Stimulated activated naive CD8-positive, alpha-beta T cell treated with anti-CD3 and anti-CD28 coated beads, Interleukin-15, amount 100 ng/mL, for 72 hours (primary cell): ENCODE measurements at places on chromosomes 13 and 19.

DNA sequence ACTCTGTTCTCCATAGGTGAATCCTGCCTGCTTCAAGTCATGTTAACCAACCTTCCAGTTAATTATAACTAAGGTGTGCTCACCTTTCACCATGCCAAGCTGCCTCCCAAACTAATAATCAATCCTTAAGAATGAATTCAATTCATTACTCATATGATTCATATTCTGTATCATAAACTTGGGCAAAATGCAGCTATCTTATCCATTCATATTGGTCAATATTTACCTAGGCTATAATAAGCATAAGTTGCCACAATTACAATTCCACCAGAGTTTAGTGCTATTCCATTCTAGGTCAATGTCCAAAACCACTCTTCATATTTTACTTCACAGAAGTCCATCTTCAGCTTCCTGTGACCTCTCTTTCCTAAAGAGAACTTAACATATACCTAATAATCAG is 13.4 kb downstream of the ELF1 start:
- no peak for DNase-seq

- no peak for DNase-seq
These were observed 41.2 kb downstream of the PCCA start for GRCh38 chr13:100130092-100130491.

GRCh38 chr19:38617764-38618589 is at the start of gene MAP4K1:
Gene MAP4K1 (minus strand): TSS chr19:38617953. CDS start chr19:38617895, 58 bp downstream.
- peak; percentile 76 for DNase-seq

DNA sequence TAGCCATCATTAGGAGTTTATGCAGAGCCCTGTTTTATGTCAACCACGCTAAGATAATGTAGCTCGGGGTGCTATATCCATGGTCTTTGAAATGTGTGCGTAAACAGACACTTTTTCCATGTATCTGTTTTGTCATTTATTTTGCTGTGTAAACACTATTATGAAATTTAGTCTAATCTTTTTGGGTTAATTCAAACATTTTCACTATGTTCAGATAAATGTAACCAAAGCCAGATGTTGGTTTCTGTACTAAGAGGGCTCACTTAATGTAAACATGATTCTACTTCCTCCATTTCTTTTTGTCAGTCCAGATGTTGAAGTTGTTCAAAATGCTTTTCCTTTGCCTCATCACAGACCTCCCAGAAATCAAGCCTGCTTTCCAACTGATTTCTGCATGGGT is 499.5 kb upstream of the GPC6 start:
- DNase-seq = no peak

GRCh38 chr19:2056837-2057192 is 5.8 kb upstream of the MKNK2 start:
- DNase-seq = no peak

- DNase-seq = no peak
These were observed 1.5 kb downstream of the CERS1 start for GRCh38 chr19:18894254-18895037.

DNA sequence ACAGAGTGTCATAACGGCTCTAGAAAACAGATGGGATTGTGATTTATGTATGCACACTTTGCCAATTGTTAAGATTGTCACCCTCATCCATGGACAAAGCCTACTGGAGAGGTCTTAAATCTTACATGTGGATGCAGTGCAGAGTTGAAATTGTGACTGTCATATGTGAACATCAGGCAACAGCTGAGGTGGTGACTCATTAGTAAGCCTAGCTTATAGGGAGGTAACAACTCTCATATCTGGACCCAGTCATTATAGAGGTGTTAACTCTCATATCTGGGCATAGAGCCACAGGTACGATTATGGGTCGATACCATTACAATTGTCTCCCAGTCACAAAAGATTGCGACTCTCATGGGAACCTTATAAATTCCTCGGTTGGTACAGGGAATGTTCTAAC is 29.8 kb upstream of the ZNF254 start:
- no peak for DNase-seq

- no peak for DNase-seq
These were observed 112.7 kb downstream of the KDM4B start for GRCh38 chr19:5081443-5082161.

DNA sequence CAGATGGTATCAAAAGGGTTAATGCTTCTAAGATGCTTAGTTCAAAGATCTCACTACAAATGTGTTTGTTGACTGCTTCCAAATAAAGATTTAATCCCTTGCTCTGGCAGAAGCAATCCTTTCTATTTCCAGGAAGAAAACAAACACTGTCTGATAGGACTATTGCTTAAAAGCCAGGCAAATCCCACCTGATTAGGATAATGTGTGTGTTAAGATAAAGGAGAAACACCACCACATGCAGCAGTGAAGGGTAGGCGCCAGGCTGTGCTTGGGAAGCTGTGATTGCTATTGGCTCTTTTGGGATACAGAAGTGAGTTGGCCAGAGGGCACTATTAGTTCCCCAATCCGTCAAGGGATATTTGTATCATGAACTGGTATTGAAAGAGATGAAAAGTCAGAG is 62.8 kb upstream of the LRCH1 start:
- DNase-seq = no peak

- no peak for DNase-seq
These were observed 10.3 kb upstream of the KLK3 start for GRCh38 chr19:50844296-50844935.

DNA sequence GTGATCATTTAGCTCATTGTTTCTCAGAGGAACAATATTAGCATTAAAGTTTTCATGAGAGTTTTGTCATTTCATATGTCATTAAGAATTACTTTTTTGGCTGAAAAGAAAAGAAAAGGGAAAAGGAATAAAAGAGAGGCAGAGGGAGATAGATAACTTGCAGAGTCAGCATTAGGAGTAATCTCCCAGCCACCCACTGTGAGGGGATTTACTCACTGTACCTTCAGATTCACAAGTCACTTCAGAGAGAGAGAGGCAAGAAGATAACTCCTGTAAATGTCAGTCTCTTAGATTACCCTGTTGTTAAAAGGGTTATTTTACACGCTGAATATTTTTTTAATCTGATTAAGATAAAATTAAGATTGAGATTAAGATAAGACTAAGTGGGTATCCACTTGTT is 125.2 kb downstream of the POU4F1 start:
- DNase-seq = no peak

GRCh38 chr13:48402325-48402932 is 10.5 kb downstream of the LPAR6 start:
- DNase-seq = no peak

DNA sequence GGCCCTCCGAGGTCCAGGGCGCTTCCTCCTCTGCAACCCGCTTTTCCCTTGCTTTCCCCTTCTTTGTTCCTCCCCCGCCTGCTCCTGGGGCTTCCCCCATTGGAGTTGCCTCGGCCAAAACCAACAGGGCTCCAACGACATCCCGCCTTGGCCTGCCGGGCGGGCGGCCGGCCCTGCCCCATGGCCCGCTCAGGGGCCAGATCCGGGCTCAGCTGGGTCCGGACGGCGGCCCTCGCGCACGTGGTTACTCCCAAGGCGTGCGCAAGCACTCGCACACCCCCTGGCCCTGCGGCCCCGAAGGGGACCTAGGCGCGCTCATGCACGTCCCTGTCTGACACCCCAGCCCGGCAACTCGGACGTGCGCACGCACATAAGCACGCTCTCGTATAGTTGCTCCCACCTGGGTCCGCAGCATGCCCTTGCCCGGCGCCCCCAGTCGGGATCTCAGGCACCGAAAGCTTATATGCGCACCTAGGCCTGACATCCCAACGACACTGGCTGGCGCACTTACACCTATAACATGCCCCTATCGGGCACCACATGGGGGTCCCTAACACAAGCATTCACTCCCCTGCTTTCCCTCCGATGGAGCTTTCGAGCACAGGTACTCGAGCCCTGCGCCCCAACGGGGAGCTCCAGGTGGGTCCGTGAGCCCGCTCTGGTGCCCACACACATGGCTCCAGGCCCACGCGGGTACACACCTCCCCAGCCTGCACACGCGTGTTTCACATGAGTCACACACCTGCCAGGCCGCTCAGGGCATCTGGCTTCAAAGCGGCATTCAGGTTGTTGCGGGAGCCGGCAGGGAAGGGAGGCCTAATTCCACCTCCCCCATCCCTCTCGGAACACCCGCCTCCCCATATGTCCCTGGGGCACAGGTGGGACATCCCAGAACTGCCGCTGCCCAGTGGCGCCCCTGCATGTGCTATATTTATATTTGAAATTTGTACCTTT is 15.0 kb downstream of the NFIX start:
- DNase-seq = no peak

GRCh38 chr13:57635541-57636085 is 4.1 kb downstream of the PCDH17 start:
- no peak for DNase-seq

DNA sequence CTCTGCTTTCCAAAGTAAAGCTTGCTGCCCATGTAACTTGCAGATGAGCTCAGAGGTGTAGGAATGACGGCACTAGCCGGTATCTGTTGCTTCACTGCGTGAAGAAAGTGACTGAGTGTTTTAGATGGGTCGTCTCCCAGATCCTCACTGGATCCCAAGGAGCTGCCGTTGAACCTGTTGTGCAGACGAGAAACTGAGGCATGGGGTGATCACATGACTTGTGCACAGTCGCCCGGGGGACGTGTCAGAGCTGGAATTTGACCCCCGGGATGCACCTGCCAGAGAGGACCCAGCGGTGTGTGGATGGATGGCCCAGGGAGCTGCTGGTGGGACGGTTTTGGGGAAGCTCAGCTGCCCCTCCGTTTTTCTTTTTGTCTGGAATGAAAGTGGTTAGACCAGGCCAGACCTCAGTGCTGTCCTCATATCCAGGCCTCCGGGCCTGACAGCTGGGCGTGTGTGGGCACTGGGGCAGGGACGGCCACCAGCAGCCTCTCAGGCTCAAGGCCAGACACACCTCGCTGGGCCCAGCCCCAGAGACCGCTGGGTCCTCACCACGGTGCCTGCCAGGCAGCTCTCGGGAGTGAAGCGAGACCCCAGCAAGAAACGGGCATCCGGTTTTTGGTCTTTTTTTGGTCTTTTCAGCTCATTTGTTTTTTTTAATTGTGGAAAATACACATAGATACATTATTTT is 12.5 kb downstream of the ARID3A start:
- DNase-seq = no peak

- DNase-seq = no peak
These were observed 48.6 kb upstream of the PCDH8 start for GRCh38 chr13:52896827-52897659.

GRCh38 chr13:52118595-52118994 is 10.3 kb downstream of the NEK5 start:
- DNase-seq = no peak

DNA sequence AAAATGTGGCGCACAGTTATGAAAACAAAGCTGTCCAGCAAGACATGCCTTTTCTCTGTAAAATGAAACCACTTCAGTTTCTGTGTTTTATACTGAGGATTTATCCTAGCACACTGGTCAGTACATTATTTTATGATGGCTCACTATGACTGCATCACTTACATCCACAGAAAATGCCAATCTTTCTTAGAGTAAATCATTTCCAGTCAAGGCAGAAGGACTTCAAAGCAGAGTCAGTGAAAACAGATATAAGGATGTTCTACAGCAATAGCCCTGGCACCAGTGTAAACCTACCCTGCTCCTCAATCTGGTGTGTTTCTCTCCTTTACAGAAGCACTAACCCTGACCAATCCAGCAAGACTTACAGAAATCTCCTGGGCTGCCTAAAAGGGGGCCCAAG is 473.5 kb downstream of the GPC6 start:
- DNase-seq = no peak

GRCh38 chr13:23716401-23716800 is 146.2 kb downstream of the TNFRSF19 start:
- no peak for DNase-seq

GRCh38 chr19:58024661-58025060 is 9.2 kb upstream of the ZSCAN1 start:
- DNase-seq = no peak

DNA sequence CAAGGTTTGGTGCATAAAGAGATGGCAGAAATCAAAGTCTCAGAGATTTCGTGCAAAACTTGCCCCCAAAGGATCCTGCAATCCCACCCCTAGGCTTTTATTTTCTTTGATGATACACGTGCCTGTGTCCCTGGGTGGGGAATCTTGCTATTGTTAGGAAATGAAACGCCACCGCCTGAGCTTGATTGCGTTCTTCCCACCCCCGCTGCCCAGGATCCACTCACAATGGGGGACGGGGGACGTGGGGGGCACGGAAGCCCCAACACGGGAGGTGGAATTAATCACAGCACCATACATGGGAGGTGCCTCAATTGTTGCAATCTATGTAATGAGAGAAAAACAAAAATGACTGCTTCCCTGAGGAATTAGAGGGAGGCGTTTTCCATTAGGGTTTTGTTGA is 39.6 kb downstream of the ZNRF4 start:
- no peak for DNase-seq

GRCh38 chr13:113777311-113778260 is 18.6 kb downstream of the TMEM255B start:
- no peak for DNase-seq

DNA sequence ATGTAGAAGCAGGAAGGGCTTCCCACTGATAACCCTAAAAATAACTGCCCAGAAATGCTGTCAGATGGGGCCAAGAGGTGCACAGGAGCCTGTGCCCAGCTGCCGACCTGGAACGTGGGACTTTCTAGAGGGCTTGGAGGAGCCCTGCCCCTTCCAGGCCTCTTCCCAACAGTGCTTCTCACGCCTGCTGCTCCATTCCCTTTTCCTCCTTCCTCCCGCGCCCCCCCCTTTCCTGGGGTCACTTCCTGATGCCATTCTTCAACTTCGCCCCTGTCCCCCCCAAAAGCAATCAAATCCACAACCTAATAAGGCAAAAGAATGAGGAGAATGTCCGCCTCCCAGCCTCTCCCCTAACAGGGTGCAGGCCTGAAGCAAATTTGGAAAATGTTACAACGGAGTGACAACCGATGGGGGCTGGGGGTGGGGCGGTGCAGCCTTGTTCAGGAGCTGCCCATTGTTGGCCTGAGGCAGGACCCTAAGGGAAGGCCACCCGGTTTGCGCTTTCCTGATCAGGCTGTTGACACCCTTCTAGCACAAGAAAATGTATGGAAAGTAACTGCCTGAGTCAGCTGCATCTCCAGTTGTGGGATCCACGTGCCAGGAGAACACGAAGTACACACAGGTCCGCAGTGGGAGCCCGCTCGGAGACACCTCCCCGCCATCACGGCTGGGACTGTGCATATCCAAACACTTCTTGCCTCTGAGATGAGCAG is 18.7 kb downstream of the ACTN4 start:
- no peak for DNase-seq

- DNase-seq = no peak
These were observed 134.0 kb downstream of the TBC1D4 start for GRCh38 chr13:75347925-75348324.

GRCh38 chr13:50319635-50320255 is 304.5 kb downstream of the KCNRG start:
- no peak for DNase-seq

GRCh38 chr19:45175515-45176345 is 2.3 kb downstream of the TRAPPC6A start:
- no peak for DNase-seq

- DNase-seq = no peak
These were observed 37.1 kb upstream of the MEDAG start for GRCh38 chr13:30868799-30869470.

DNA sequence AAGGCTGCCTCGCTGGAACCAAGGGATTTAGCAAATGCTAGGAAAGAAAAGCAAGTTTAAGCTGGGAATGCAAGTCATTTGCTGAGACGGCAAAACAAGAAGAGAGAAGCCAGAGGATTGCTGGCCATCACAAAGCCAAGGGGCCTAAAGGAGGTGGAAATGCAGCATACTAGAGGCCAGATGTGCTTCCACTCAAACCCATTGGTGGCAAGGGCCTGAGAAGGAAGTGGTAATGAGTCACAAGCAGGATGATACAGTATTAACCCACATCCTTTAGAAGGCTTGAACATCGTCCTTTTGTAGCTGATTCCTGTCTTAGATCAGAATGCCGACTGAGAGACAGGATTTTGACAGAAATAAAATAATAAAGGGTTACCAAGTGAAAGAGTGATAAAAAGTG is 68.2 kb downstream of the ITGBL1 start:
- peak; percentile 26 for DNase-seq
